ENCODE measurements at places on chromosomes 7 and 10.

GRCh38 chr7:120792861-120793130 is 65.1 kb downstream of the TSPAN12 start:
- DNase-seq = no peak

DNA sequence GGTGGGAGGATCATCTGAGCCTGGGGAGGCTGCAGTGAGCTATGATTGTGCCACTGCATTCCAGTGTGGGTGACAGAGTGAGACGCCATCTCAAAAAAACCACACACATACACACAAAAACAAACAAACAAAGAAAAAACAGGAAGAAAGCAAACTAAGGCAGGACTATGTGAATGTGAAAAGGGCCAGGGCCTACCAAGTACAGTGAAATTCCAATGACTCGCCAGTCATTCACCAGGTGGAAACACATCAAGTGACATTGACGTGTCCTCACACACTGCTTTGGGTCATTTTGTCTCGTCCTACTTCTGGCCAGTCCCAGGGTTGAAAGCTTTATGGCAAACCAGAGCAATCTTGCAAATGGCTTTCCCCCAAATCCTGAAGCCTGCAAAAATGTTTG is 79.9 kb downstream of the HIP1 start:
- no peak for DNase-seq

GRCh38 chr10:85926136-85926535 is 440.5 kb downstream of the GRID1 start:
- no peak for DNase-seq

GRCh38 chr7:80768756-80769155 is 130.3 kb downstream of the CD36 start:
- DNase-seq = no peak

GRCh38 chr7:49805371-49806007 is 32.1 kb downstream of the VWC2 start:
- no peak for DNase-seq

- DNase-seq = no peak
Observed at GRCh38 chr10:71234004-71234894, 21.9 kb downstream of the UNC5B start.

GRCh38 chr10:123537188-123537961 is 128.8 kb upstream of the GPR26 start:
- DNase-seq = peak; percentile 34

DNA sequence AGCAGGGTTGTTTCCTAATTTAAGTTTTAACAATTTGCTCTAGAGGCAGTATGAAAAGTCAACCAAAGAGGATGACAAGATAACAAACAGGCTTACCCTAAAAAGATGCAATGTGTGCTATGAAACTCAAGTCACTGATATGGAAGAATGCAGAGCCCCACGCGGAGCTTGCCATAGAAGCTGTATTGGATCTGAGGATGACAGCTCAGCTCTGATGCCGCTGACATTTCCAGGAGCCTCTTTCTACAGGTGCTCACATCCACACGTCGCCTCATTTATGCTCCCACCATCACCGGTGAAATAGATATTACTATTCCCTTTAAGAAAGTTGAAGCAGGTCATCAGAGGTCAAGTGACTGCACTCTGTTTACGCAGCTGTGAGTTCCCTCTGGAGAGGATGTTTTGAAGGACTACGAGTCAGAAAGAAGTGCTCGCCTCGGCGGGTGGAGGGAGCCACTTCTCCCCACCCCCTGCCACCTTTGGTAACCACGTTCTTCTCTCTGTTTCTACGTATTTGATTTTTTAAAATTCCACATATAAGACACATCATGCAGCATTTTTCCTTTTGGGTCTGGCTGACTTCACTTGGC is 275.4 kb downstream of the GLRX3 start:
- no peak for DNase-seq

DNA sequence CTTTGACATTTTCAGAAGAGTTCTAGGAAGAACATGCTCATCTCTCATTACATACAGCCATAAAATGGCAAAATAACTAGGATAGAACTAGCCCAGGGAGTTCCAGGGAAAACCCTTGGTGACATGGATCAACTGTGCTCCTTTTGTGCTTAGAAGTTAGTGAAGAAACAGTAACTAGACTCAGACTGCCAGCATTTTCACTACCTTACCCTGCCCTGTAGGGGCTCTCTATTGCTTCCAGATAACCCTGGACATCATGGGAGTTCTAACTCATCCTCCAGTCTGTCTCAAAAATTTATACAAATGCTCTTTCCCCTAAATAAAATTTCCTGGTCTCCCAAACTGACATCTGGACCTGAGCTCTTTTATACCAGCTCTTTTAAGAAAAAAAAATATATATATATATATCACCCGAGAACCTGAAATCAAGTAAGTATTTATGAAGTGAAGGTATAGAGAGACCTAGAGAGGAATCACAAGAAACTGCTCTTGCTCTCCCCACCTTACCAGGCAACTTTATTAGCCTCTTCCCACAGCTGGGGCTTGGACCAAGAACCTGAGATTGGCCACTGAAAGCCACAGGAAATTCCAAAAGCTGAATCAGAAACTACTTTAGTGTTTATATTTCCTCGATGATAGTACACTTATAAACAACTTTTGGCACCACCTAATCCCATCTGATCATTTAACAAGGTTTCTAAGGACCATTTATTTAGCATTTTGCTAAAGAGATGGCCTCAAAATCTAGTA is 101.4 kb downstream of the RELN start:
- DNase-seq = no peak

DNA sequence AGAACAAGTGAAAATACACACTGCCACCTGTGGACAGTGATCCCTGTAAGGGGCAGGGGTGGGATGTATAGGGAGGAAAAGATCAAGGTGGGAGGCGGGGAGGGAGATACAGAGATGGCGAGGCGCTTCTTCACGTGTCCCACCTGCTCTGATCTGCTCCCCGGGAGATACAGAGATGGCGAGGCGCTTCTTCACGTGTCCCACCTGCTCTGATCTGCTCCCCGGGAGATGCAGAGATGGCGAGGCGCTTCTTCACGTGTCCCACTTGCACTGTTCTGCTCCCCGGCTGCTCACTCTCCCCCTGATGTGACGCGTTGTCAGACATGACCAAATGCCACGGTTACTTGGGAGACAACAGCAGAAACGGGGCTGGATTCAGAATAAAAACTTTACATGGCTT is 308.3 kb upstream of the SHH start:
- DNase-seq = no peak

DNA sequence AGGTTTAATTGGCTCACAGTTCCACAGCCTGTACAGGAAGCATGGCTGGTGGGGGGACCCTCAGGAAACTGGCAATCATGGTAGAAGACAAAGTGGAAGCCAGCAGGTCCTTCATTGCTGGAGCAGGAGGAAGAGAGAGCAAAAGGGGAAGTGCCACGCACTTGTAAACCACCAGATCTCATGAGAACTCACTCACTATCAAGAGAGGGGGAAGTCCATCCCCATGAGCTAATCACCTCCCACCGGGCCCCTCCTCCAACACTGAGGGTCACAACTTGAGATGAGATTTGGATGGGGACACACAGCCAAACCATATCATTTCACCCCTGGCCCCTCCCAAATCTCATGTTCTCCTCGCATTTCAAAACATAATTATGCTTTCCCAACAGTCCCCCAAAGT is 171.9 kb upstream of the CACNA2D1 start:
- no peak for DNase-seq

GRCh38 chr7:41816111-41816510 is 113.2 kb upstream of the INHBA start:
- DNase-seq = no peak

- no peak for DNase-seq
Observed at GRCh38 chr7:37982423-37982822, 62.0 kb downstream of the EPDR1 start.

DNA sequence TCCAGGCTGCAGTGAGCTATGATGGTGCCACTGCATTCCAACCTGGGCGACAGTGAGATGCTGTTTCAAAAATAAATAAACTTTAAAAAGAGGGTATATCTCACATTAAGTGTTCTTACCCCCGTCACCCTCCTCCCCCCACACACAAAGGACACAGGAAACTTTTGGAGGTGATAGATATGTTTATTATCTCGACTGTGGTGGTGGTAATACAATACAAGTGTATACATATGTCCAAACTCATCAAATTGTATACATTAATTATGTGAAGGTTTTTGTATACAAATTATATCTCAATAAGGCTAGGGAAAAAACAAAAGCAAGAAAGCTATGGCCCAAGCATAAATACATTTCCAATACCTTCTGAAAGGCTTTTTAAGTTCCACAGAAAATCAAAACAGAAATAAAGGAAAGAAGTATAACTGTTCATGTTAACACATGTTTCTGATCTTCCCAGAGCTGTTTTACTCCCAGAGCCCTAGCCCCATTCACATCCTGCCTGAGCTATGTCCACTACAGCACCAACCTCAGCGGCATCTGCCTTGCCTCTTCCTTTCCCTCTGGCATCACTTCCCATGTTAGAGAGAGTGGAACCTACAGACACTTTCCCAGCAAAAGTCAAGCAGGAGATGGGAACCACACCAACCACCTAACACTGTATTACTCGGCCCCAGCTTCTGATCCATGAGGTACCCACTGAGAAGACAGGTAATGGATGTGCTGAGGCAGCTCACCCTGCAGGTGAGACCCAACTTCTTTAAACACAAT is 48.1 kb downstream of the SGMS1 start:
- DNase-seq = no peak

DNA sequence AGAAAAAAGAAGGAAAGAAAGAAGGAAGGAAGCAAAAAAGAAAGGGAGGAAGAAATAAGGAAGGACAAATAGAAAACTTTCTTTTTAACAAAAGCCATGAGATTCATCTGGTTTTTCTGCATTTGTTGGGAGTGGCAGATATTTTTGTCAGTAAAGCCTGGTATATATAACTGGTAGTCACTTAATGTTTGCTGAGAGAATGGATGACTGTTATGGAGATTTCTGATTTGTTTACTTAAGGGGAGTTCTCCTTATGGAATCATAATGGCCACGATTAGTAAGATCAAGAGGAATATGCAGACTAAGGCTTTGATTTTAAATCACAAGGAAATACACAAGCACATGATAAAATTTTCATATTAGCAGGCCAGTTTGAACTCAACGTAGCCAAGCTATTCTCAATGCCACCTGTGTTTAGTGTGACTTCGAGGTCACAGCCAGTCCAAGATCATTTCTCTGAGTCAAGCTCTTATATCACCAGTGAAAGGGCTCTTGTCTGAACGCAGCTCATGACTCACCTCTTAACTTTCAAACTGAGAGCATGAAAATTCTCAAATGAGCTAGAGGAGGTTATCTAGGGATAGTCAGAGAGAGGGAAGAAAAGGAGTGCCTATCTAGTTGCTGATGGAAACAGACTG is 445.1 kb upstream of the ZMIZ1 start:
- DNase-seq = no peak
